Mesothelial cell of epicardium (in vitro differentiated cells): ENCODE measurements at places on chromosomes 5 and 9.

GRCh38 chr9:91937056-91937455, 13.0 kb downstream of the ROR2 start:
- DNase-seq: no peak

GRCh38 chr5:111954516-111955395, 197.8 kb upstream of the NREP start:
- DNase-seq: no peak

- no peak for DNase-seq
Observed at GRCh38 chr9:93557366-93558137, 18.8 kb upstream of the PHF2 start.

DNA sequence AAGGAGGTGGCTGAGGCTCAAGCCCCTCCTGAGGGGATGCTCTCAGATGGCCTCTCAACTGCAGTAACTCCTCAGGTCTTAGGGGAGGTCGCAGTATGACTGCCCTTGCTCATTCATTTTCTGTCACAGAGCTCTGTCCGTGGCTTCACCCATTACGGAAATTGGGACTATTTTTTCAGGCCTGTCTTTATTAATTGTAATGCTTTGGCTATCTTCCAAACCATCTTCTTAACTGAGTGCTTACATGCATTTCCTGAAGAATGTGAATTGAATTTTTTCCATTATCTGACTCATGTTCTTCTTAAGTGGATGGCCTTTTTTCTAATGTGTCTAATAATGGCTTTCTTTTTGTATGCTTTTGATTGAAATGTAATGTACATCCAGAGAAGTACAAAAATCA, 36.4 kb upstream of the SV2C start:
- DNase-seq: no peak

DNA sequence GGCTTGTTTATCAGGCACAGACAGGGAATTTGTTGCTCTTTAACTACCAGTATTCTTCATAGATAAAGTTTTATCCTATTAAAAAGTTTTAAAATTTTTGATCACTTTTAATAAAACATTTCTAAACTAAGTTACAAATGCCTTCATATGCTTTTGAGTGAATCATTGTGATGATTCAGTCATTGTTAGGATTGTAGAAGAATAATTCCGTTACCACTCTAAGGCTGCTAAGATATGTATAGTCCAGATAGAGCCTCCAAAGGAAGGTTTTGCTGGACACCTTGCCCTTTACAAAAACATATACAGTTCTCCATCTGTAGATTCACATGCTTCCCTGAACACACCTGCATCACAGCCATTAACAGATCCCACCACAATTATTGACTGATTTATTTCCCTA, 233.7 kb downstream of the SPOCK1 start:
- no peak for DNase-seq

DNA sequence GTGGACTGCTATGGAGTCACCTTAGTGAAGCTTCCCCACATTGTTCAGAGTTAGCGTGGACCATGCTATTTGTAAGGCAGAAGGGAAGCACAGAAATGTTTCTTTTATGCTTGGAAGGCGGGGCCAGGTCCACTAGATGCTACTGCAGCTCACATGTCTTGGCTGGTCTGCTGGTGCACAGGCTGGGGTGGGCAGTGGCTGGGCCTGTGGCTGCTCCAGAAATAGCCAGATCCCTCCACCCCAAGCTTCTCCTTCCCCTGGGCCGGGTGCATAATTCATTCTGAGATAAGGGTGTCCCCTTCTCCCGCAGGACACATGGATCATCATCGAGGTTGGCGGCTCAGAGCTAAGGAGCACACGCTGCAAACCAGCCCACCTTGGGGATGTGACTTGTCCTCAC, 14.5 kb upstream of the SEMA4D start:
- DNase-seq: no peak

DNA sequence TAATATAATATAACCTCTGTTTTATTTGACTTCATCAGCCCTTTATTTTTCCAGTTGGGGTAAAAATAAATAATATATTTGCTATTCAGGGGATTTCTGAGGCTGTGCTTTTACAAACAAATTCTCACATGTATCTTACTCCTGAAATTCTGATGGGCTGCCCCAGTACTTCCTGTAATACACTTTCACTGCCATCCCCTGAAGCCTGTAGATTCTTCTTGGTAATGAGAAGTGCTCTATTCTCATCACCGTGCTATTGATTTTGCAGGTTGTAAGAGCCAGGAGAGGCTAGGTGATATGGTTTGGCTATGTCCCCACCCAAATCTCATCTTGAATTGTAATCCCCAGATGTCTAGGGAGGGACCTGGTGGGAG, 91.9 kb upstream of the CEP78 start:
- no peak for DNase-seq

- DNase-seq: no peak
Observed at GRCh38 chr9:72362118-72362531, 2.9 kb downstream of the ZFAND5 start.

DNA sequence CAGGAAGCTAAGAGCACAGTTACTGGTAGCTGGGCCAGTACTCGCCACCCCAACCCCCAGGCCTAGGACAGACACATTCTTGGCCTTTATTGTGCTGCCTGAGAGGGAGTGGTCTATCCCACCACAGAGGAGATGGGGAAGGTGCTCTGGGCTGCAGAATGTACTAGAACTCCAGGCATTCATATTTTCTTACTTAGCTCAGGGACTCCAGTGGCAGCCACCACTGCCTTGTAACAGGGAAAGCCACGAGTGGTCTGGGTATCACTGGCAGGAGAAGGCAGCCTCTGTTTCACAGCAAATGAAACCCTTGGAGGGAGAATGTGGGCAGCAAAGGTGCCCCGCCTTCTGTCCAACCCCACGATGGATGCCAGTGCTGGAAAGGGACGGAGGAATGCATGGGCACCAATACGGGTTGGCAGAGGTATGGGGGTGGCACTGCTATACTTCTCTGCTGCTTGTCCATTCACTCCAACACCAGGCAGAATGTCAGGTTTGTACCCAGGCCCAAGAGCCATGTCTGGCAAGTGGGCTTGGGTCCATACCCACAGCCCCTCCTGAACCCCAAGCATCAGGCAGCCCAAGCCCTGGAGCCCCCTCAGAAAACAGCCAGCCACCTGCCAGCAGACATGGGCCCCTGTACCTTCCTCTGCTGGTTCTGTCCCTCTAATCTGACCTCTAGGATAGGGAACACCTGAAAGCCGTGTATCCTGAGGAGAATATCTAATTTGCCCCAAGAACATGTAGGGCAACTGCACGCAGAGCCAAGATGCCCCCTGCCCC, 4.6 kb downstream of the SEPTIN8 start:
- no peak for DNase-seq
